ENCODE measurements at places on chromosomes 7 and 10.

GRCh38 chr7:131557652-131558385 lies 1.4 kb upstream of the PODXL start:
- no peak for DNase-seq

DNA sequence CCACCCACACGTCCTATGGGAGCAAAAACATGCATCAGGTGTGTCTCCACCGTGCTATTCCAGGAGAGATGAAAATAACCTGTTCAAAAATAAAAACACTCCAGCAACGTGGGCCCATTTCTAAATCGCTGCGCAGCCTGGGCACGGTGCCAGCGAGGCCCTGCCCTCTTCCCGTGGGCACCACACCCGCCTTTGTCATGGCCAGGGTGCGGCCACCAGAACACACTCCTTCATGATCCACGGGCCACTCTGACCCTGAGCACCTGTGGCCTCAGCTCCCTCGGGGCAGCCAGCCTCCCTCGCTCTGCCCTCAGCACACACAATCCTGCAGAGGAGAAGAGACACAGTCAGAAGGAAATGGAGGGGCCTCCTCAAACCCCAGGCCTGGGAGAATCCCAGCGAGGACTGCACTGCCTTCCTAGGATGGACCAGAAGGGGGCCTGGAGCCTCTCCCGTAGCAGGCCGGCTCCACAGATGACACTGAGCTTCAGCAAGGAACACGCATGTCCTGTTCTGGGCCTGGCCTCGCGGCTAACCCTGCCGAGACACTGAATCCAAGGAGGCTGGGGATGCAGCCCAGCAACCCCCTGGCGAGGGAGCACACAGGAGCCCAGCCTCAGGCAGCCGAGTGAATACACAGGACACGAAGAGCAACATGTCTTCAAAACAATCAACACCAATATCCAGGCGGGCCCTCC lies 169.0 kb downstream of the MAD1L1 start:
- no peak for DNase-seq

GRCh38 chr7:69748530-69748929 lies 150.3 kb downstream of the AUTS2 start:
- no peak for DNase-seq

DNA sequence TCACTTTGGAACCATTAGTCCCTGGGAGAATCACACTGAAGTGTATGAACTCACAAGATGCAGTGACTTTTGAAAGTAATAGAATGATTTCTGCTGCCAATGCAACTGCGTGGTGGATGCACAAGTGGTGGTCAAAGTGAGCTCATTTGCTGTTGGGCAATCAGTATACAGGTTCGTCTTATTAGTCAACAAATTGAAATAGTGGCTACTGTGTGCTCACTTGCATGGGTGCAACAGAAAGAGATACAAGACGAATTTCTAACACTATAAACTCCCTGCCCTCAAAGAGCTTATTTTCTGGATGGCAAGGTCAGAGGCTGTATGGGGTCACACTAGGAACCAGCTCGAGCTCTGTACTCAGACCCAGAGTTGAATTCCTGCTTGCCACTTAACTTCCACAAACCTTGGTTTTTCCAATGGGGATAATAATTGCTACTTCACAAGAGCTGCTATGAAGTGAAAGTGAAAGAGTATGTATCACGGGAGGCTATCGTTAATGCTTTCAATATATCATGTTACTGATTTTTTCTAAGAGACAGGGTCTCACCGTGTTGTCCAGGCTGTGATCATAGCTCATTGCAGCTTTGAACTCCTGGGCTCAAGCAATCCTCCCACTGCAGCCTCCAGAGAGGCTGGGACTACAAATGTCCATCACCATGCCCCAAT lies 8.3 kb upstream of the BCL7B start:
- no peak for DNase-seq

DNA sequence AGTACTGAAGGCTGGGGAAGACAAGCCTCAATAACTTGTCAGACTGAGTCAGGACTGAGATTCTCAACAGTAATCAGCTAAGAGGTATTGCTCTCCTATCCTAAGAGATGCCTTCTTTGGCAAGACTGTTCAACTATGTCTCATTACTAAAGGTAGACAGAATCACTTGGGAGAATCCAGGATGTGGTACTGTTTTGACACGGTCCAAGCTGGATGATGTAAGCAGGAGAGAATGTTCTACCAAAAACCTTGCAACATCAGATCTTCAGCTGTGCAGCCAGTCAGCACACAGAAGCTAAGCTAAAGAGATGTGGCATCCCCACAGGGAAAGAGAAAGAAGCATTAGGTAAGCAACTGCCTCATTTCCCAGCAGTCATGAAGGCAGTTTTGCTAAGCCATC lies 391.4 kb downstream of the NRG3 start:
- DNase-seq, result no peak

Data from stimulated activated CD4-positive, alpha-beta T cell treated with anti-CD3 and anti-CD28 coated beads, TNF-alpha, amount 100 ng/mL, for 1 hour (primary cell).